ENCODE measurements at places on chromosomes 1 and 21. TPM values are rescaled to one million over a fixed set of nuclear protein-coding genes. Genes with fewer than 3 reads are reported as not detected.
A peak's percentile ranks its signal among the peaks of the same experiment; 100 is the strongest.

DNA sequence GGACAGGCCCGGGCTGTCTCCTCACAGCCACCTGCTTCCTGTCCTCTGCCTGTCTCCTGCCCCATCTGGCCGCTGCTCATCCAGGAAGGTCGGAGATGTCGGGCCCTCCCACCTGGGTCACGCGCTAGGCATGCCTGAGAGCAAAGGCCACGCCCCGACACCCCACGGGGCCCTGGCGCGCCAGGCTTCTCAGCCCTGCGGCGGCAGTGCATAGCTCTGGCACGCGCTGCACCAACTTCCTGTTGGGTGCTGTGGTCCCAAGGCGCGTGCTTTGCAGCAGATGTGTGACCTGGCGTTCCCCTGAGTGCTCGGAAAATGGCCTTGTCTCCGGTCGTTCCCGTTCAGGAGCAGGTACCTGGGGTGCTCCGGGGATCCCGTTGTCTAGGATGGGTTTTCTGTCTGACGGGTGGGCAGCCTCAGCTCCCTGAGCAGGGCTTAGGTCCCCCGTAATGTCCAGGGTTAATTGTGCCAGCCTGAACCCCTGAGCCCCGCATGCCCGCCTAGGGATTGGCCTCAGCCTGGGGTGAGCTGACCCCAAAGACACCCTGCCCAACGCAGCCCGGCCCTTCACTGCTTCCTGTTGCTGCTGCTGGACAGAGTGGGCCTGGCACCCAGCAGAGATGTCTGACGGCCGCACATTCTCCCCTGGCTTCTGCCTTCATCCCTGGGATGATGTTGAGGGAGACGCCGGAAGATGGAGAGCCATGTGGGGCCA lies 19.4 kb upstream of the KCNAB2 start:
- DNase-seq, result peak; percentile 91

DNA sequence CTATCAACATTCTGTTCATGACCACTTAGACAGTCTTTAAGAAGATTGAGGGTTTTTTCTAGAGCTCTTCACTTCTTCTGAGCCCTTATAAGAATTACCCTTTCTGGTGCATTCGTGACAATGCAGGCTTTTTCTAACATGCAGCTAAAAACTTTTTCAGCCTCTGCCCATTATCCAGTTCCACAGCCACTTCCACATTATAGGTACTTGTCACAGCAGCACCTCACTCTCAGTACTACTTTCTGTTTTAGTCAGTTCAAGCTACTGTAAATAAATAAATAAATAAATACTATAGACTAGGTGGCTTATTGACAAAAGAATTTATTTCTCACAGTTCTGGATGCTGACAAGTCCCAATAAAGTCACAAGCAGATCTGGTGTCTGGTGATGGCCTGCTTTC lies 284.4 kb upstream of the PKN2 start:
- DNase-seq, result no peak

DNA sequence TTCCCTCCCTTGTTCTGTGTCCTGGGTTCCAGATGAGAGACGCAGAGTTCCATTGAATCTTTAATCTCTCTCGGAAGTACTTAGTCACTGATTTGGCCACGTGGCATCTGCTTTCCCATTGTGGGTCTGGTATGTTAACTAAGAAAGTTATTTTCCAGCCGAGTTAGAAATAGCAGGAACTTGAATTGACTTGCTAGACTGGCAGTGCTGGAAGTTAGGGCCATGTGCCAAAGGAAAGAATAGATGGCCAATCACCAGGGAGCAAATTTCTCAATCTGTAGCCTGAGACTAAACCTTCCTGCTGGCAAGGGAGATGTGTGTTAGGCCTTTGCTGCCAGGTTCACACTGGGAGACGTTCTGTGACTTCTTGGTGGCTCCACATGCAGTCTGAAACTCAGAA lies 24.2 kb upstream of the SLFNL1 start:
- DNase-seq, result no peak

DNA sequence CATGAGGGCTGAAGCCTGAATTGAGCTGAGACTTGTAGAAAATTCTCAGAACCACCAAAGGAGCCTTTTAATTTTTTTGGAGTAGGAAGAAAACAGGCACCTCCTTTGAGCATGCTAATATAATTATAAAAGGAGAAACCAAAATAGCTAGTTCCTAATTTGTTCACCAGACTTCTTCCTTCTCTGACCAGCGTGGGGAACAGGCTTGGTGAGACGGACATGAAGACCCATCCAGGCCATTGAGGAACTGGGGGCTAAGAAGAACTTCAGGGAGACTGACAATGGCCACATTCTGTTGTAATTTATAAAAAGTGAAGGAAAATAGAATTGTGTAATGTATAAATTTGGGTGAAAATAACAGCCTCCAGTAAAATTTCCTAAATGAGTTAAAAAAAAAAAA lies 62.6 kb downstream of the MAN1C1 start:
- no peak for DNase-seq

CLIC6 gene
- 3.0 TPM for total RNA-seq

LRRC71 gene
- total RNA-seq, result not detected

TMEM82 gene
- 8.0 TPM for total RNA-seq

SYNC gene
- total RNA-seq, result 14.6 TPM
